ENCODE measurements at places on chromosomes 16 and 17.

DNA sequence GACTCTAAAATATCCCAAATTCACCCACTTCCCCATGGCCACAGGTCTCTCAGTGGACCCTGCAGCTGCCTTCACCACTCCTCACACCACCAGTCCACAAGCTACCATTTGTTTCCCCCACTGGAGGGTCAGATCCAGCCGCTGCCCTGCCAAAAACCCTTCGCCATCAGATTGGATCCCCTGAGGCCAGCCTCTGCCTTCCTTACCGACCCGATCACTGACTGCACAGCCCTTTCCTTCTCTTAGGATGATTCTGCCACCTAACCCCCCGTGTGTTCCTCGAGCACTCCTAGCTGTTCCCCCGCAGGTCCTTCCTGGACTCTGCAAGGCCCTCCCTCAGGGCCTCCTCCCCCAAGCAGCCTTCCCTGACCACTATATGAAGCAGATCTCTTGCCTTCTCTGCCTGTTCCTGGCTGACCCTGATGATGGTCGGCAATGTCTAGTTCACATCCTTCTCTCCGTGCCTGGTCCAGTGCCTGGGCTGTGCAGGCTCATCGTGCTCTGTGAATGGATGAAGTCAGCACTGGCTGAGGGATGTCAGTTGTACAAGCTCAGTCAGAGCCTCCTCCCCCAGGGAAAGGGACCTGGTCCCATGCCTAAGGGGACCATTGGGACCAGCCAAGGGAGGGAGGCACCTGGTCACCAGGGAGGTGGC, 46.0 kb downstream of the CPNE2 start:
- DNase-seq = no peak

GRCh38 chr17:1709403-1709951, 700 bp downstream of the TLCD2 start:
- DNase-seq = no peak

DNA sequence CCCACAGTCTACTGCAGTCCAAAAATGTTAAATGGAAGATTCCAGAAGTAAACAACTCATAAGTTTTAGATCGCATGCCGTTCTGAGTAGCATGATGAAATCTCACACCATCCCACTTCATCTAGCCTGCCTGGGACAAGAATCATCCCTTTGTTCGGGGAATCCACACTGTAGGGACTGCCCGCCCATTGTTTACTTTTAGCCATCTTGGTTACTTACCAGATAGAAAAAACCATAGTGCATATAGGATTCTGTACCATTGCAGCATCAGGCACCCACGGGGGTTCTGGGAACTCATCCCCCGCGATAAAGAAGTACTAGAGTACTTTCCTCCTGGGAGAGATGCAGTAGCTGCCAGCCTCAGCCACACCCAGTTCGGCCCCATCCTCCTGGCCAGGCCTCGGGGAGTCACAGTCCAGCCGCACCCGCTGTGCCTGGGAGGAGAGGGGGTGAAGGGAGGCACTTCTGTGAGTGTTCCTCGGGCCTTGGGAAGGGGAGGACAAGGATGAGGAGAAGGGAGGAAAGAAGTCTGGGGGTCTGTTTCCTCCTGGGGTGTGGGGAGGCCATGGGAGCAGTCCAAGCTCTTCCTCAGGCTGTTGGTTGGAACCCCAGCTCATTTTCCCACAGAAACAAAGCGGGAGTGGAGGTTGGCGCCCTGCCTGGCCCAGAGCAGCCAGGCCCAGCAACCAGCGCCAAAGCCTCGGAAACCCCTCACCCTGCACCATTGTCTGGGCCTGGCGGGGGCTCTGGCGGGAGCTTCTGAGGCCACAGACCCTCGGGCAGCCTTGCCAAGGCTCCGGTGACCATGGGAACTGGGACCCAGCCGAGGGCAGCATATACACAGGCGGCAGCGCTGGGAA, 8.9 kb downstream of the TRIM47 start:
- DNase-seq = no peak

DNA sequence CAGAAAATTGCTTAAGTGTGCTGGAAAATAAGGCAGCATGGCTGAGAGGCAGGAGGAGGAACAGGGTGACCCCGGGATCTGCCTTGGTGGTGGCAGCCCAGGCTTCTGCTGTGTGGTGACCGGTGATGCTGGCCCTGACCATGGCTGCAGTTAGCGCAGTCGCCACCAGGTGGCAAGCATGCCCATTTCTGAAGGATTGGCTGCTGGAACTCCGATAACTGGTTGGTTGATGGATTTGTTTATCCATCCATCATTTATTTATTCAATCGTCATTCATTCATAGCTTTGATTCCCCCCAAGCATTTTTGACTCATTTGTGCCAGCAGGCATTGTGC, 29.1 kb upstream of the ITGA3 start:
- peak; percentile 53 for DNase-seq

DNA sequence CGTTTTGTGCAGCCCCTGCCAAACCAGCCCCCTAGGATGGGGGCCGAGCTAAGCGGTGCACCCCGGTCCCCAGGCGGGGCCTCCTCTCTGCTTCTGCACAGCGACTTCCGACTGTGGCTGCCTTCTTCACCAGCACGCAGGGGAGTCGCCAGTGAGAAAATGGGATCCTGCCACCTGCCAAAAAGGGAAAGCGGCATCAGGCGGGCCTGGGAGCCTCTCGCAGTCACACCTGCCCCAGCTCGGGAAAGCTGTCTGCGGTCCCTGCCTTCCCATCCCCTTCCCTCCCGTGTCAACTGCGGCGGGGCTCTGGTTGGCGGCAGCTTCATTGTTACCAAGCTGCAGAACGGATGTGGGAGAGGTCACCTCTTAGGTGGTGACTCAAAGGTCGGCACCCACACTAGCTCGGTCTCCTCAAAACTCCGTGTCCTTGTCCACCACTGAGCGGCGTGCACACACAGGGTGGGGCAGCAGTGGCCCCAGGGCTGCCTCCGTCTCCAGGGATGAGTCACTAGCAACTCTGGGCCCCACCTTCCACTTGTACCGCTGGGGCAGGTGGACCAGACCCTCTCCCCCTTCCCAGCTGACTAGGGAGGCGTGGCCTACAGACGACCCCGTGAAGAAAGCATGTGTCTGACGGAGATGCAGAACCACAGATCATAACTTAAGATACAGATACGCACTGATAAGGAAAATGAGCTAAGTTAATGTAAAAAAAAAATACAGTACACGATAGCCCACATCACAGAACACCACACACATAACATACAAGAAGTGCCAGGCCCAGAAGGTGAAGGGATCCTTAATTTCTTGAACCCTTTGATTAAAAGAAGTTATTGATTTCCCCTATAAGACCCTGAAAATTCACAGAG, 1.5 kb upstream of the PCYT2 start:
- no peak for DNase-seq

- DNase-seq = no peak
These were observed 609.8 kb downstream of the HS3ST4 start for GRCh38 chr16:26301516-26301915.

DNA sequence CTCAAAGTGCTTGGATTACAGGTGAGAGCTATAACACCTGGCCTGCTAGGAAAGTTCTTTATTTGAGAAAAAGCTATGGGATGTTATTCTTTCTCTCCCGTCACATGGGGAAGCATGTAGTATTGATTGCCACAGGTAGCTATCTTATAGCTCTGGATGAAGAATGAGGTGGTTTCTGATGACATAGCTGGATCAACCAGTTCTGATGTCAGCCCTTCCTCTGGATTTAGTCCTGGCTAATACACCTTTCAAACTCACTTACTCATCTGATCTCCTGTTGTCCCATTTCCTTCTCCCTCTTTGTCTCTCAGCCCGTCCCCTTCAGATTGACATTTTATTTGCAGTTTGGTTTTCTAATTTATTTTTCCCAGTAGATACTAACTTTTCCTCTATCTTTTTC, 14.1 kb upstream of the PPM1D start:
- no peak for DNase-seq

DNA sequence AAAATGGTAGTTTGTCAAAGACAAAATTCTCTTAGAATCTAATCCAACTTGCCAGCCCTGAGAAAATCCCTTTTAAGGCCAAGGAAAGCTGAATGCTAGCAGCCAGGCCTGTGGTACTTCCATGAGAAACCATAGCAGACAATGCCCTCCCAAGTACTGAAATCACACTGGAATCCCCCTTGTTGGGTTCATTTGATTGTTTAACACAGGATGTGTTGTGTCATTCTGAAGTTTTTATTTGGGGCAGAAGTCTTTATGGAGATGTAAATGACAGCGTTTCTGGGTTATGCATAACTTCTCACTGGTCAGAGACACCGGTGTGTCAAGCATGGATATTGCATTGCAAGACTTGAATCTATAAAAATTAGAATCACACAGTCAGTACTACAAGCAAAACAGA, 6.0 kb upstream of the ARL2BP start:
- DNase-seq = no peak

- DNase-seq = no peak
These were observed 1.9 kb downstream of the FLYWCH1 start for GRCh38 chr16:2913603-2914002.

GRCh38 chr16:35344012-35344762, 1884.8 kb downstream of the TP53TG3F start:
- DNase-seq = no peak

DNA sequence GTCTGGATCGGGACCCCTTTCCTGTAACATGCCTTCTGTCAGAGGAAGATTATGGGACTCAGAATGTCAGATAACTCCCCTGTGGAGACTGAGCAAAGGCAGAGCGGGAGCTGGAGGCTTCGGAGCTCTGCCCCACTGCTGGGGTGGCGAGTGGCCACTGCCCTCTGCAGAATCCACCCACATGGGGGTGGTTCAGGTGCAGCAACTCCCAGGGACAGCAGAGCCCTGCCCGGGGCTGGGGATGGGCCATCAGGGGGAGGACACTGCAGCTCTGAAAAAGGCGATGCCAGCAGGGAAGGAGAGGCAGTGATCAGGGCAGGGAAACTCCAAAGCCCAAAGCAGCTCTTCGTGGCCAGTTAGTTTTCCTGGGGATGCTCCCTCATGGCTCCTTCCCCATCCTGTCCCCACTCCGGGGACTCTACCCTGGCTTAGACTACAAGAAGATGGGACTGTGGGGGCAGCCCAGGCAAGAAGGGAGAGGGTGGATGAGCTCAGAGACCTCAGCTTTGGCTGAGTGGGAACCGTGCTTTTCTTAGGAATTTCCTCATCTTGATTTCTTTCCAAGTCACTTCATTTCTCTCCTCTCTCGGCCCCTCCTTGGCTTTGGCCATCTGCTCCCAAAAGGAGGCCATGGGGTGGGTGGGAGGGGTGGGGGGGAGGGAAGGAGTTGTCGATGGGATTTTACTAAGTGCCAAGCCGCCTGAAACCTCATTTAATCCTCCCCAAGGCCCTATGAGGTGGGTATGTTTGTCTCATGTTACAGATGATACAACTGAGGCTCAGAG, 4.0 kb downstream of the CA4 start:
- DNase-seq = no peak

DNA sequence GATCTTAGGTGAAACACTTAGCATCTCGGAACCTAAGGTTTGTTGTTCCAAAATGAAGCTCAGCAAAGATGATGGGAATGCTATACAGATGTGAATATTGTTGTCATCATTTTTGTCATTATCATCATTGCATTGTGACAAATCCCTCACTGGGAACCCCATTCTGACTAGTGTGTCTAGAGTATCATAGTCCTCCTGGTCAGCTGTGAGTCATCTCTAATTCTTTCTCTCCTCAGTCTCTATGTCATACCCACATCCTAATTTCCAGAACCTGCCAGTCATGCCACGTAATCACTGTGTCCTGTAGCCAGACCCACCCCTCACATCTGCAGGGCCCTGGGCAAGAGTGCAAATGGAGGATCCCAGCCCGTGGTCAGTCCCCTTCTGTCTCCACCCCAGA, 60.5 kb upstream of the CLEC3A start:
- DNase-seq = no peak

DNA sequence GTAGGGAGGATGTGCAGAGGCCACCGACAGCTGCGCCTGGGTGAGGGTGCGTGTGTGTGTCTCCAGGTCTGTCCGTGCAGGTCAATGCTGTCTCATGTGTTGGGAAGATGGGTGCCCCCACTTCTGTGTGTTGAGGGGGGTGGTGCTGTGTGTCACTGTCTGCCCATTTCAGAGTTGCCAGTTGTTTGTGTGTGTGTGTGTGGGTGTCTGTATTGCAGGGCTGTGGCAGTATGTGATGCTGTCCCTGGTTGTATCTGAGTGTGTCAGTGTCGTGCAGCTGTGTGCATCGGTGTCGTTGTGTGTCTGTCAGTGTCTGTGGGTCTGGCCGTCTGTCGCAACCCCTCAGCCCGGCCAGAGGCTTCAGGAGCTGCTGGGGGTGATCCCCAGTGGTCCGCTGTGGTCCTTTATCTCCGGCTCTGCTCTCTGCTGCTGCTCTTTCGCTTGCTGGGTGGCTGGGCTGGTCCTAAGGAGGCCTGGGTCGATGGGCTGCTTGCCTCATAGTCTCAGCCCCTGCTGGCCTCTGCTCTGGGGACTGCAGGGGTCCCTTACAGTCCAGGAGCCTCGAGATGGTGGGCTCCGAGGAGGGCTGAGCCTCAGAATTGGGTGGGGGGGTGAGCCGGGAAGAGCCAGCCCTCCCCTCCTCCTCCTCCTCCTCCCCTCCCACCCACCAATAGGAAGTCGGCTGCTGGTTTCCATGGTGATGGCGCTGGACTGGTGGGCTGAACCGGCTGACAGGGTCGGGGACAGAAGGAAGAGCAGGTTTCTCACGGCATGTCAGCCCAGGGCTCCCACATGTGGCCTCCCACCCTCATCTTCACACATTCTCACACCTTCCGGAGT, at the start of gene TSPOAP1:
Gene TSPOAP1, minus strand, starts transcription at position 601 of the 840 bp plus-strand sequence. CDS start 875 bp downstream, outside the sequence.
- DNase-seq = peak; percentile 86

DNA sequence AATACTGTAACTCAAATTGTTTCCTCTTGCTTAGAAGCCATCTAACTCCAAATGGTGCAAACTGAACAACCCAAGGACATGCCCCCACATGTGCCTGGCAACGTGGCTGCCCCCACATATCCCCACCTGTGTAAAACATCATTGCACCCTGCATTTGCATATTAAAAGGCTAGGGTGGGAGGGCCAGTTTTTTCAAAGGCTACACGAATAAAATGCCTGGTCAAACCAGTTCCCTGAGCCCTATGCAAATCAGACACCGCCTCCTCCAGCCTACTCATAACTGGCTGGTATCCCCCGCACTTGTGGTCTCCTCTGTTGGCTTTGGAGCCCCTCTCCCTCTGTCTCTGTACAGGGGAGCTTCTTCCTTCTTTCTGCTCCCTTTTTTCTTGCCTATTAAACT, 26.7 kb downstream of the C16orf54 start:
- DNase-seq = no peak

DNA sequence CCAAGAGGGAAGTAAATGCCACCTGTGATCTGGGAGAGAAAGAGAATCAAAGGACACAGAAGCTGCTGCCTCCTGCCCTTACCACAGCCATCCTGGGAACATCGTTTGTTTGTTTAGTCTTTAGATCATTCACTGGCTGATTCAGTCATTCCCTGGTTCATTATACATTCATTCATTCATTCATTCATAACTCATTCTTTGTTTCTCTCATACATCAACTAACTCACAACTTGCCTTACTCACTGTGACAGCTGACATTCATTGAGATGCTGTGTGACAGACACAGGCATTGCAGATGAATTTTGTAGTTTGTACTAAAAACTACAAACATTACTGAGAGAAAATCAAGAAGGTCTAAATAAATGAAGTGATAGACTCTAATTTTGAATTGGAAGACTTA, 291.0 kb upstream of the TNRC6C start:
- no peak for DNase-seq

GRCh38 chr17:57781386-57782061, 36.4 kb upstream of the CCDC182 start:
- DNase-seq = no peak
